ENCODE measurements at places on chromosomes 4 and X.

DNA sequence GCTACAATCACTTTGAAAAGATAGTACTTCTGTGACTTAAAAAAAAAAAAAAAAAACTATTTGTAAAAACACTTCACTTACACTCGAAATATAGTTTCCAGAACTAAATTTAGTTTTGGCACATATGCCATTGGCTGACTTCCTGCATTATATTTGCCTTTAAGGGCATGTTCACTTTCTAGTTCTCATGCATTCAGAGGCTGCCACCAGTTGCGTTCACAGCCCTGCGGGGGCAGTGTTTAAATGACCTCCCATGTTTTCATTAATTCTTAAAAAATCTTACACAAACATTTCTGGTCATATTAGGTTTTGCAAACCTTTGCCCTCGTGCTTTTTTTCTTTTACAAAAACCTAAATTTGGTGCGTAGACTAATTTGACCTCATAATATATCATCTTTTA is 12.4 kb upstream of the ARHGAP6 start:
- peak; percentile 13 for DNase-seq

- DNase-seq: peak; percentile 16
These were observed 137.3 kb upstream of the RPL34 start for GRCh38 chr4:108483079-108483478.

DNA sequence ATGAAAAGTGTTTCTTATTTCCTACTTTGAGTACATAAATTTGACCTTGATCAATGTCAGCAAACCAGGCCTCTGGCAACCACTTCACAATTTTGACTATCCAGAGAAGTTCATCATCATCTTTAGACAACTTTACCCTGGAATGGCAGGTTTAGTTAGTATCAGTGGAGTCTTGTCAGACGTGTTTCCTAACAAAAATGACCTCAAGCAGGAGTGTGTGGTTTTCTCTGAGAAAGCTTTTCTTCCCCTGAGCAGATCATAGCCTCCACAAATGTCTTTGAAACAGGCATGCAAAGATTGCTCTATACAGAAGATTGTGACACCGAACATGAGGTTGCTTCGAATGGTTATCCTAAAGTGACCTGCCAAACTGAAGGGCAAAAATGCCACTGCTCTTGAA is 642.3 kb downstream of the RPA4 start:
- DNase-seq: no peak

GRCh38 chr4:152278172-152278504 is 257.8 kb downstream of the FBXW7 start:
- no peak for DNase-seq

DNA sequence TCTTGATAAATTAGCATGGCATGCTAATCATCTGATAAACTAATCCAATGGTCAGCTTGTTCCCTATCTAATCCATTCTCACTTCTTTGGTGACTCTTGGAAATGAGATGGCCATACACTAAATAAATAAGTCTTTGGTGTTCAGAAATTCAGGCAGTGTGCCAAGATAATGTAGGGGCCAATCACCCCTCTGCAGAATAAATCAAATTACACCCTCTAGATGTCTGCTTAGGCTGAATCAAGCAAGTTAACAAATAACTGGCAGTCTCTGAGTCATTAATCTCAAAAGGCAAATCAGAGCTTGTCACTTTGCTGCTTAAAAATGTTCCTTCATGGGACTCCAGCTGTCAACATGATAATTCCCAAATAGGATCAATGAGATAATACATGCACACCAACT is 97.4 kb downstream of the NLGN4X start:
- DNase-seq: no peak

DNA sequence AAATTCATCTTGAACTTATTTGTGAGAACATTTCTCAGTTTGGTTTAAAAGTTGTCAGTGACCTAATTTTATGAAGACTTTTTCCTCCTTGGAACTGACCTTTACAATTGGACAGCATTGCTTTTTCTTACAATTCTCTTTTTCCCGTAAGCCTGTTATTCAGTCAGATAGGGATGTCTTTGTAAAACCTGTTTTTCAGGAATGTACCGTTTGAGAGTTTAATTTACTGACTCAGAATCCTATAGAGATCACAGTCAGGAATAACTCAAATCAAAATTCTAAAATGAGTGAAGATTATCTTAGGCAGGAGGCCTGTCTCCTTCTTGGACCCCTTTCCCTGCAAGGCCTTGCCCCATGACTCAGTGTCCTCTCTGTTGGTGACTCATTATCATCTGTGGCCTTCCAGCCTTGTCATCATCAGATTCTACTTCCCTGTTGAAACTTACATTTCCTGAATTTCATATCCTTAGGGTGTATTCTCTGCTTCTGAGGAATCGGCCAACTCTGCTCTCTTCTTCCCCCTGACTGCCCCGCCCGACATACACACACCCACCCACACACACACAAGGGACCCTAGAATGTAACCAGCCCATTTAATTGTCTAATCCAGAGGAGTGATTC is 99.8 kb downstream of the ARHGAP10 start:
- peak; percentile 95 for DNase-seq

- DNase-seq: no peak
These were observed 1040.7 kb downstream of the RAPGEF2 start for GRCh38 chr4:160143574-160143973.

- DNase-seq: no peak
These were observed 105.9 kb upstream of the HPGD start for GRCh38 chr4:174628191-174628590.
